HTR-8/SVneo (cell line): ENCODE measurements at places on chromosomes 3 and 15.

DNA sequence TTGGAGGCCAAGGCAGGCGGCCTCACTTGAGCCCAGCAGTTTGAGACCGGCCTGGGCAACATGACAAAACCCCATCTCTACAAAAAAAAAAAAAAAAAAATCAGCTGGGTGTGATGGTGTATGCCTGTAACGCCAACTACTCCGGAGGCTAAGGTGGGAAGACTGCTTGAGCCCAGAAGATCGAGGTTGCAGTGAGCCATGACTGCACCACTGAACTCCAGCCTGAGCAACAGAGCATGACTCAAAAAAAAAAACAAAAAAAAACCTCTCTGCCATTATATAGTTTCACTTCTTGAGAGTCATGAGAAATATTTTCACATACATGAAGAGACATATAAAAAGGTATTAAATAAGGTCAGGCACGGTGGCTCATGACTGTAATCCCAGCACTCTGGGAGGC is 45.9 kb upstream of the CP start:
- DNase-seq = no peak

DNA sequence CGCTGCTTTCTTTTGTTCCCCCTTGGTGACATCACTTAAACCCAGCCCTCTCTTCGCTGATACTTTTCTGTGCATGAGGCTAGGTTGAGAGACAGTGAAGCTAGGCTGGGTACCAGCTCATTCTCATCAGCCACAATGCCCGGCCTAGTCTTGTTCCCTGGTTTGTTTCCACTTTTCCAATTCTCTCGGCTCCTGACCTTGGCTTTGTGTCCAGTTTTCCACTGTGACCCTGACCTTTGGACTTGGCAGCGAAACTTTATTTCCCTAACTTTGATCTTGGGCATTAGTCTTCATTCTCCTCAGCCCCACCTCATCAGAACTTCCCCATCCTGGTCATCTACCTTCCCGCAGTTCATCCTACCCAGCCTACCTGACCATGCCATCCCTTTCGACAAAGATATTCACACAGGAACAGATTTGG is 908 bp upstream of the ADPGK start:
- no peak for DNase-seq

DNA sequence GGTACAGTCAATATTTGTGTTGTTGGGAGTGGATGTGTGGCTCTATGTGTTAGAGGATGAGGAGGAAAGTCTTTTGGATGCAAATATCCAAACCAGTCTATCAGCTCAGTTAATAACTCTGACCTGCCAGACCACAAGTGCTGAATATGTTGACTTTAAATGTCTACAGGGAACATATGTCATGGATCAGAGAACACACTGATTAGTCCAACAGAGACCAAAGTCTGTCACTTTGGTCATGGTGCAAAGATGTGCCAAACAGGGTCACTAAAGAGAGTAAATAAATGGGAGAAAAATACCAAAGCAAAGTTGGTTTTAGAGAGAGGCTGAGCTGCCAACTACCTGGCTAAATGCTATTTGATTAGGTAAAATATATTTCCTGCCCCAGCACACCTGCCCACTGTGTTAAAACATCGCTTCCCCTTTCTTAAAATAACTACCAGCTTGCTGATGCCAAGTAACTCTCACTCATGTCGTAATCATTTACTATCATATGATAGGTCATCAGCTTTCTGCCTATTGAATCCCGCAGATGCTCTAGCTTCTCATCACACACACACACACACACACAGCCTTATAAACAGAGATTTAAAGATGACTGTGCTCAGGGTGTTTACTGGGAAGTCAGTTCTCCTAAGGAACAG is 173.3 kb downstream of the PDZRN3 start:
- DNase-seq = no peak

DNA sequence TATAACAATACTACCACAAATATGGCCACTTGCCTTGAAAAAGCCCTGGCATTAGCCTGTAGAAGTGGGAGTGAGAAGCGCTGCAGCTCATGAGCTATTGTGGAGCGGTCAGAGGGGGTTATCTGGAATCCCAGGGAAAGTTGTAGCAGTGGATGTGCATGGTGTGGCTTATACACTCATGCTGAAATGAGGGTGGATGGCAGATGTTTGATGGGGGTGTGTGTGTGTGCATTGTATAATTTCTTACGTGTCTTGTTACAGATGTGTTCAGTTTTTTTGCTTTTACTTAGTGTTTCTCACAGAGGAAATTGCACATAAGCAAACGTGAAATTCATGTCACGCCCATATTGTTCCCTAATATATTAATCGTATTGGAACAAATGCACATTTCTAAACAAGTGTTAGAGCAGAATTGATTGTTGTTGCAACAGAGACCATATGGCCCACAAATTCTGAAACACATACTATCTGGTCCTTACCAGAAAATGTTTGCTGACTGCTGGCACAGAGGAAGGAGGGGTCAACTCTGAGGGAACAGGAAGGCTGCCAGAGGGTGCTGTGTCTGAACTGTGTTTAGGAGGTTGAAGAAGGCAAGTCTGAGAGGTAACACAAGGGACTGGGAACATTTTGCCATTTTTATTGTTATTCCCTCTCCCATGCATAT is 200.0 kb upstream of the CFAP20DC start:
- DNase-seq = no peak

DNA sequence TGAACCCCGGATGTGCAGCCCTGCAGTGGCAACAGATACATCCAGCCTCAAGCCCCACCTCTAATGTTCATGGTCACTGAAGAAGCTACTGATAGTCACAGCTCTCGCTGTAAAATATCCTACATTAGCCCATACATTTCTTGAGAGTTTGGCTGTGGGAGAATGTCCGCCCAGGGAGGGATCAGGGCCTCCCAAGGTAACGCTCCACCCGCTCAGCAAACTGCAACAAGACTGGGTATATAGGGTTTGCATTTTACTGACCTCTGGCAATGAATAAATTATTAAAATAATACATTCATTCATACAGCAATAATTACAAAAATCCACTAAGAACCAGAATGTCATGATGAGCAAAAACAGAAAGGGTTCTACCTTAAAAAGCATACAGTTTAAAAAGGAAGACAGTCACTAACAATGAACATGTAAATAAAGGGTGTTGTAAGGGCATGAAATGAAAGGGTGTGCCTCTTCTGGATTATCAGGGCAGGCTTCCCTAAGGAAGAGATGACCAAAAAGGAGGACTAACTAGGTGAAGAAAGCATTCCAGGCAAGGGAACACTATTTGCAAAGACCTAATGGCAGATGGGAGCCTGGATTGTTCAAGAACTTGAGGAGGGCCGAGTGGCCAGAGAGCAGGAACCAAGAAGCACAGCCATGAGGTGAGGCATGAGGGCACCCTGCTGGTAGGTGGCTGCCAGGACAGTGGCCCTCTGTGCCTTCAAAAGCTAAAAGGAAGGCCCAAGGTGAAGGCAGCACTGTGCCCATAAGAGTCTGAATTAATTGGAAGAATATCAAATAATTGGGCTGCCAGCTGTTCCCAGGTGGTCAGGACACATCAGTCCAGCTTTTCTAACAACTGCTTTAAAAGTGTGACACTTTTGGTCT is 28.1 kb upstream of the CTDSPL start:
- DNase-seq = no peak

- no peak for DNase-seq
Measured at GRCh38 chr3:42734263-42734860, 31.8 kb upstream of the HHATL start.

DNA sequence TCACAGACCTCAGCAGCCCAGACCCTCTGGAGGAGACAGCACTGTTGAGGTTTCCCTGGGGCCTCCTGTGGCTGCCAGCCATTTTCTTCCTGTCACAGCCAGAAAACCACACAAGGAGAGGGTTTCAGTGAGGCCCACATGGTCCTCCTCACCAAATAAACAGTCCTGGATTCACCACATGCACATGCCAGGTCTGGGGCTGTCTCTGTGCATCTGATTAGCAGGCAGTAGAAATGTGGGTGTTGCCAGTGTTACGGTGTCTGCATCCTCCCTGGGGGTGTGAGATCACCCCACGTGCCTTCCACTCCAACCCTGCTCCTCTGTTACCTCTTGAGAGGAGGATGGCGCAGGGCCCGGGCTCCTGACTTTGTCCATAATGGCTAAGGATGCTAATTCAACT is 140.4 kb downstream of the CHDH start:
- no peak for DNase-seq

GRCh38 chr15:68353421-68354135 is 76.0 kb downstream of the FEM1B start:
- DNase-seq = no peak

GRCh38 chr3:125137358-125138033 is 75.1 kb downstream of the SLC12A8 start:
- no peak for DNase-seq

- no peak for DNase-seq
Measured at GRCh38 chr3:77467702-77468625, 428.1 kb downstream of the ROBO2 start.

- no peak for DNase-seq
Measured at GRCh38 chr15:50083424-50084025, 35.5 kb downstream of the ATP8B4 start.

- DNase-seq = no peak
Measured at GRCh38 chr3:112813723-112814171, 32.9 kb downstream of the CD200R1L start.

DNA sequence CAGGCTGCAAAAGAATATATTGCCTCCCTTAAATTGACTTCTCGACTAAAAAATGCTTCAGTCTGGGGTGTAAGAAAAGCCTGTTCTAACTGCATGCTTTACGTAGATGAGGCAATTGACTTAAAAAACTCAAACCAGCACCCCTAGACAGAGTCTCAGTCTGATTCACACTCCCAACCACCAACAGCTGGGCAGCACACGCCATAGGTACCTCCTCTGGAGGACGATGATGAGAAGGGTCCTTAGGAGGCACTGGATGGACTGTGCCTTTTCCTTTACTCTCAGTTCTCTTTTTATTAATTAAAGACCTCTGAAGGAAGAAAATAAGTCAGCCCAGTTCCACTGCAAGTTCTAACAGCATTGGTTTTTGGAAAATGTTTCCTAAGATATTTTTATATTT is 175.0 kb downstream of the PDZRN3 start:
- DNase-seq = no peak

- no peak for DNase-seq
Measured at GRCh38 chr3:67382536-67382935, 271.9 kb downstream of the SUCLG2 start.

- DNase-seq = no peak
Measured at GRCh38 chr3:131782751-131783150, 252.1 kb downstream of the CPNE4 start.

DNA sequence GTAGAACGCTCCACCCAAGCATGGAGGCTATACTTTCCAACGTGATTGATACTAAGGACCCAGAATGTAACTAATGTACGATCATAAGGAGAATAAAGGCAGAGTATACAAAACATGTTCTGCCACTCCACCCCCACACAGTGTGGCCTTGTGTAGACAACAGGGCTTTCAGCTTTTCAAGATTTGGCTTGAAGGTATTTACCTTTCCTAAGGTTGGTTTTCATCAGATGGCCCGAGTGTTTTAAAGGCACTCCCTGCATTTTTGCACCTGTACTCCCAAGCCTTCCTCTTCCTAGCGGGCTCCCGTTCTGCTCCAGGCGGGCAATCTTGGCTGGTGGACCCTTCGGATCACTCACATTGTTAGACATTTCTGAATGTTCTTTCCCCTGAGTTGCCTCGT is 4.6 kb downstream of the SATB1 start:
- no peak for DNase-seq

GRCh38 chr3:126367316-126367805 is 10.2 kb upstream of the KLF15 start:
- DNase-seq = no peak

- no peak for DNase-seq
Measured at GRCh38 chr3:177147790-177148189, 49.5 kb downstream of the TBL1XR1 start.
